ENCODE measurements at places on chromosomes 1 and 21.

- no peak for DNase-seq
Observed at GRCh38 chr1:81876901-81877733, 76.4 kb downstream of the ADGRL2 start.

GRCh38 chr1:175933801-175934200, 190.4 kb upstream of the TNR start:
- no peak for DNase-seq

DNA sequence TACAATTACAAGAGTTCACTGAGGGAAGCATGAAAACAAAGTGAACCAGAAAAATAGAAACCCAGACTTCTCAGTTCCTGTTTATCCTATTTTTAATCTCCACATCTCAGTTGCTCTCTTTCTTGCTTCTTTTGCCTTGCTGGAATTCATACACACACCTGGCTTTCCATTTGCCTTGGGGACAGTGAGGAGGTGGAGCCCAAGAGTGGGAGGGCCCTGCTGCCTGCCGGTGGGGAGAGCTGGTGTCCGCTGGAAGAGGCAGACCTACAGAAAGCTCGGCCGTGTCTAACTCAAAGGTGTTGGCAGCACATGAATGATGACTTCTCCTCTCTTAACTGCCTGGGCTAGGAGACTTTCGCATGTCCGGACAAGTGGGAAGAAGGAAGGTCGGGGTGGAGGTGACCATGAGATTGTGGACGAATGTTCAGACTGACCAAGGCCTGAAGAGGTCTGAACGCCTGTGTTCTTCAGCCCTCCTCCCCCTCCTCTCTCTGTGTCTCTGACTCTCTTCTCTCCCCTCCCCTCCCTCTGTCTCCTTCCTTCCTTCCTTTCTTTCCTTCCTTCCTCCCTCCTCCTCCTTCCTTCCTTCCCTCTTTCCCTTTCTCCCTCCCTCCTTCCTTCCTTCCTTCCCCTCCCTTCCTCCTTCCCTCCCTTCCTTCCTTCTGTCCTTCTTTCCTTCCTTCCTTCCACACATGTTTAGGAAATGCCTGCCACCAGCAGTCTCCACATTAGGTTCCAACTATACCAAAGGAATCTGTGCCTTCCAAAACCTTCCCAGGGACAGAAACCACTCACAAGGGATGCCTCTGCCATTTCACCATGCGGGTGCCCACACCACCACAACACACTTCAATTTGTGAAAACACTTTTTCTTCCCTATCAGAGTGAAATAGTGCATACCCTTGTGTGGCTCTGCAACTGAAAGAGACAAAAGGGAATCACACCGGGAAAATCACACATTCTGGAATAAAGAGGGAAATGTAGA, 157.3 kb upstream of the RUNX1 start:
- no peak for DNase-seq

GRCh38 chr1:54927472-54928240, 40.7 kb upstream of the DHCR24 start:
- DNase-seq, result no peak

DNA sequence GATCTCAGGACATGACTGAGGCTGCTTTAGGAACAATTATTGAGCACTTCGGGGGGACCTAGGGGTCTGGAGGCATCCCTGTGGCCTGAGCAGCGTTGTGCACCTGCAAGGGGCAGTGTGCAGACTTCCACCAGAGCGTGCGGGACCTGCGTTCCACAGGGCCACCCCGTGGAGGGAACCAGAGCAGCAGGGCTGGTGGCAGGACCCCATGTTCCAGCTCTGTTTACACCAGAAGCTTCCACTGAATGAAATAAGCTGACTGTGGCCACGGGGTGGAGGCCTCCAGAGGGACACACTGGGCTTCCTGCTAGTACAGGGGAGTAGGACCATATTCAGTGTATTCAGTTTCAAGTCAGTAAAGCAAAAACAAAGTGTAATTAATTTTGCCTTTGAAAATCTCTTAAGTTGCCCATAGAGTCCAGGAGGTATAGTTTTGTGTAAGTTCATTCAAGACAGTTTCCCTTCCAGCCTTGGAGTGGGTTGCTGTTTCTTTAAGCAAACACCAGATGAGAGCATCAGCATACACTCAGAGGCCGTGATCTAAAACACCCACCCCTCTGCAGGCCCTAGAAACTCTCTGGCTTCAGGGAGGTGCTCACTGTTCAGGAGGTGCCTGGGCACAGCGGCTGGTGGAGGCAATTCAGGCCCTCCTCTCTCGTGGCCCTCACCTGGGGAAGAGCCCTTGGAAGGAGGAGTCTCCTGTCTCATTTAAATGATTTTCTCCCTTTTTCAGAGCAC, 16.6 kb downstream of the SLC1A7 start:
- DNase-seq, result no peak

- no peak for DNase-seq
Observed at GRCh38 chr1:39701049-39701439, 9.8 kb upstream of the HPCAL4 start.

DNA sequence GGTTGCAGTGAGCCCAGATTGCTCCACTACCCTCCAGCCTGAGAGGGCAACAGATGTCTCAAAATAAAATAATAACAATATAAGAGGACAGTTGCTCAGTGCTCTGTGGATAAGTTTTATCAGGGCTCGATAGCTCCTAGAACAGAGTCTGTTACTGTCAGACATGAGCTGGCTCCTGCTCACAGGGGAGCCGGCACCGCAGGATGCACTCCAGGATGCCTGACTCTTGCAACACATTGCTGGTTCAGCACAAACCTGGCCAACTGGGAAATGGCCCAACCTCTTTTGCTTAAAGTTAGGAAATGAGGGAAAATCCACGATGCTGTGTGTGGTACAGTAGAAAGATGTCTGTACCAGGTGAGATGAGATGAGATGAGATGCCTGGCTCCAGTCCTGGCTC, 5.8 kb upstream of the CTSE start:
- no peak for DNase-seq

DNA sequence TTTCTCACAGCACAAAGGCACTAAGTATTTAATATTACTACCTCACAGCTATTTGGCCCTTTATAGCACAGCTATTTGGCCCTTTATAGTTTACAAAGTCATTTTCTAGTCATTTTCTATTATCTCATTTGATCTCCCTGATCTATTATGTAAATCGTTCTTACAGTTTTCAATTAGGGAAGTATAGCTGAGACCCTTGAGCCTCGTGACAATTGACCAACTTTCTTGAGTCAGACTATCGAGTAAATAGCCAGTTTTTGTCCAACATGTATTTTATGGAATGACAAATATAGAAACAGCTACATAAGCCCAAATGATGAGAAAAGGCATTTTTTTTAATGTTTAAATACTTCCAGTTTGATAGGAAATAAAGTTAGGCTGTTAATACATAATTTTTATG, 7.0 kb upstream of the ANGPTL1 start:
- no peak for DNase-seq

DNA sequence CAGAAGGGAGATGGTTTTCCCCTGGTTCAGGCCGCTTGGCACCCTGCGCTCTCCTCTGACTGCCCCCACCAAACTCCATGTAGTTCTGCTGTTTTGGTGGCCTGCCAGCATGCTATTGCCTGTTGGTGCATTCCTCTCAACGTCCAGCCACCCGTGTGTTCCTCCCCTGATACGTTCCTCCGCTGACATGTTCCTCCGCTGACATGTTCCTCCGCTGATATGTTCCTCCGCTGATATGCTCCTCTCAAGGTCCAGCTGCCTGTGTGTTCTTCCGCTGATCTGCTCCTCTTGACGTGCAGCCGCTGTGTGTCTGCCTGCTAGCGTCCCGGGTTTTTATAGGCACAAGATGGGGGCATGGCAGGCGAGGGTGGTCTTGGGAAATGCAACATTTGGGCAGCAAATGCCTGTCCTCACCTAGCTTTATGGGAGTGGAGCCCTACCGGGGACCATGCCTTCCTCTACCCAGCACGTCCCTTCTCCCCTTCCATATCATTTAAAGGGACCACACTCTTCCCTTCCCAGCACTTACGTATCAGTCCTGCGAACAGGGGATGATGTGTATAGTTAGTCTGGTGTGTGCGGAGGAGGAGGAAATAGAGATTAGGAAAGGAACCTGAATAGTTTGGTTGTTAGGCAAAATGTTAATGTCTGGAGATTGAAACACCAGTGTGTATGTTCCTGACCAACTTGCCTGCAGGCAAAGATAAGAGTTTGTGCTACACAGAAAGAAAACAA, 40.6 kb upstream of the PLA2G5 start:
- DNase-seq, result no peak

DNA sequence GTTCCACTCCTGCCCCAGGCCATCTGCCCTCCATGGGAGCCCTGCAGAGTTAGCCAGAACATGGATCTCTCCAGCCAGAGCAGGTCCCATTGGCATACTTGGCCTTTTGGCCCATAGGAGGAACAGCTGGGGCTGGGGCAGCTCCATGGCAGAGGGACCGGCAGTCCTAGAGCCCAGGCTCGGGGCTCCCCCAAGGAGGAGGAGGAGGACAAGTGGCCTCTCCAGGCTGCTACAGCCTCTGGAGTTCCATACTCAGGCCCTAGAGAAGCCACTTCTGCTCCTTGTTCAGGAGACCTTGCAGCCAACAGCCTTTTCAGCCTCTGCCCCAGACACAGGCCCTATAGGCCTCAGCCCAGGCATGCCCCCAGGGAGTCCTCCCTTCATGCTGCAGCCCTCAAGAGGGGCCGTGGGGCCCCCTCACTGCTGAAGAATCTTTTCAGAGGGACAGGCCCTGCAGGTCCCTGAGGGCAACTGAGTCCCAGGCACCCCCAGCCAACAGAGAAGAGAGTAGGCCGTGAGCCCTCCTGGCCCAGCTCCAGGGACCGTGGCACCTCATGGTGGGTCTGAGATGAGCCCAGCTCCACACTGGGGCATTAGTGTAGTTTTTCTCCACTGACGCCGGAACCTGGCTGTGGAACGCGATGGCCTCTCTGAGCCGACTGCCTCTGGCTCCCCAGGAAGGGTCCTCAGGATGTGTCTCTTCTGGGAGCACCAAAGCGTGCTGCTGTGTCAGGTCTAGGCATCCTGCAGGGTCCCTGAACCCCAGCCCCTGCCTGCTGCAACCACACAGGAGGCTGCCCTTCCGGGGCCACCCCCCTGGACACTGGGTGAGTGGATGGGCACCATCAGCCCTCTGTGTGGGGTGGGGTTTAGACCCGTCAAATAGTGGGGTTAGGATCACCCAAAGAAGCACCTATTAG, 297.6 kb upstream of the VAMP3 start:
- no peak for DNase-seq

DNA sequence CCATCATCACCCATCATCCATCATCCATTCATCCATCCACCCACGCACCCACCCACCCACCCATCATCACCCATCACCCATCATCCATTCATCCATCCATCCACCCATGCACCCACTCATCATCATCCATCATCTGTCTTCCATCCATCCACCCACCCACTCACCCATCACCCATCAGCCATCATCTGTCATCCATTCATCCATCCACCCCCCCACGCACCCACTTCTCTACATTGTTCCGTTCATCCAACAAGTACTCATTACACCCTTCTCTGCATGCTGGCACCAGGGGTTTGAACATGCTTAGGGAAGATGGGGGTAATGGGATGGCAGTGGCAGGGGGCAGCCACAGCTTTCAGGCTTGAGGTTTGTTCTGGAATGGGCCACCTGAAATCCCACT, 82.1 kb downstream of the ADARB1 start:
- DNase-seq, result no peak

DNA sequence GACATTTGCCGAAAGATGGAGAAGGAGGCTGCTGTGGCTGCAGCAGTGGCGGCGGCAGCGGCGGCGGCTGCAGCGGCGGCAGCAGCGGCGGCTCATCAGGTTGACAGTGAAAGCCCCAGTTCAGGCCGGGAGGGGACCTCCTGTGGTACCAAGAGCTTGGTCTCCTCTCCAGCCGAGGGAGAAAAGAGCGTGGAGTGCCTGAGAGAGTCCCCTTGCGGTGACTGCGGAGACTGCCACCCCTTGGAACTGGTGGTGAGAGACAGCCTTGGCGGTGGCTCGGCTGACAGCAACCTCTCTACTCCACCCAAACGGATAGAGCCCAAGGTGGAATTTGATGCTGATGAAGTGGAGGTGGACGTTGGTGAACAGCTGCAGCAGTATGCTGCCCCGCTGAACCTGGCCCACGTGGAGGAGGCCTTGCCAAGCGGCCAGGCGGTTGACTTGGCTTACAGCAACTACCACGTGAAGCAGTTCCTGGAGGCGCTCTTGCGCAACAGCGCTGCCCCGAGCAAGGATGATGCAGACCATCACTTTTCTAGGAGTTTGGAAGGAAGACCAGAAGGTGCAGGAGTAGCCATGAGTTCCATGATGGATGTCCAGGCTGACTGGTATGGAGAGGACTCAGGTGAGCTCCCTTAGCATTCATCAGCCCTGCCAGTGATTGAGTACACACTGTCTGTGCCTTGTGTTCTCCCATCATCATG, 6.3 kb downstream of the ZBTB8B start:
- no peak for DNase-seq

DNA sequence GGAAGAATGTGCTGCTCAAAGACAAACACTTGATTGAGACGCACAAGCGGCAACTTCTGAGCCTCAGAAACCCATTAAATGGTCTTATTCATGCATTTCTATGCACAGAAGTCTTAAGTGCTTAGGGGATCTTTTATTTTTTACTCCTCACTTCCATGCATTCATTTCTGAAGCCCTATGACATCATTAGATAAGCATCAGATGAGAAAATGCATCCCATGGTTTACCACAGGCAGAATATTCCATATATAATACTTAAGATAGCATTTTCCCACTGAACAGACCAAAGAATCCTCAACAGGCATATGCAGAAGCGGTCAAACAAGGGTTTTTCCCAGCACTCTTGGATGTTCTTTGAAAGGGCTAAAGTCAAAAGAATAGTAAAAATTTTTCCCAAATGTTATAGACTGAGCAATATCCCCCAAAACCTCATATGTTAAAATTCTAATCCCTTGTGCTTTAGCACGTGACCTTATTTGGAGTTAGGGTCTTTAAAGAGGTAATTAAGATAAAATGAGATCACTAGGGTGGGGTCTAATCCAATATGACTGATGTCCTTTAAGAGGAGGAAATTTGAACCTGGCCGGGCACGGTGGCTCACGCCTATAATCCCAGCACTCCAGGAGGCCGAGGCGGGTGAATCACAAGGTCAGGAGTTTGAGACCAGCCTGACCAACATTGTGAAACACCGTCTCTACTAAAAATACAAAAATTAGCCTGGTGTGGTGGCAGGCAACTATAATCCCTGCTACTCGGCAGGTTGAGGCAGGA, 22.6 kb upstream of the FAM89A start:
- no peak for DNase-seq

- no peak for DNase-seq
Observed at GRCh38 chr1:190649553-190649952, 171.9 kb upstream of the BRINP3 start.

GRCh38 chr1:71086331-71086730, 5.5 kb upstream of the ZRANB2 start:
- no peak for DNase-seq

DNA sequence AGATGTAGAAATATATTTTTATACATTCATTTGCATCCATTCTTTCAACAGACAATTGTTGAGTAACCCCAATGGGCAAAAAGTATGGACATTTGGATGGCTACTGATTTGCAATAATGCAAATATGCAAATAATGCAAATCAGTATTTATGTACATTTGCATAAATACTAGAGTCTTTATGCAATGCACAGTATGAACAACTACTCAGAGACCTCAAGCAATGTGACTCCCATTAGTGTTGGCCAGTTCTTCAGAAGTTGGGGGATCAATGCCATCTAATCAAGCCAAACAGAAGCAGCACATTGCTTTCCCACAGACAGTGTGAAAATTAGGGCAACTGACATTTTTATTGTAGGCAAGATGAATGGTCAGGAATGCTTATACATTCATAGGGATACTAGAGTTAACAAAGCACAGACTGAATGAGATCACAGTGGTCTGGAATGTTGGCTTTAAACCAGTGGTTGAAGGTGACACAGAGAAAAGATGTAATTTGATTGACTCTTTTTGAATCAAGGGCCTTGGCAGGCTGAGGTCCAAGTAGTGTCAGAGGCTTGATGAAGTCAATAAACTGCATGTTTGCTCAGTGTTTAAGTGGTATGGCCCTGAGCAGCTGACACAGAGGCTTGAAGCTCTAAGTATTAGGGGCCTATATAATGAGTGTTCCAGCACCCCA, 256.6 kb downstream of the CTH start:
- no peak for DNase-seq

Measured in anterior cingulate cortex (tissue), 58 donors.